LHCN-M2 (cell line): ENCODE measurements at places on chromosomes 4 and X.
A peak's percentile ranks its signal among the peaks of the same experiment; 100 is the strongest.

GRCh38 chr4:53620956-53621355 lies 29.7 kb upstream of the LNX1 start:
- DNase-seq = no peak

DNA sequence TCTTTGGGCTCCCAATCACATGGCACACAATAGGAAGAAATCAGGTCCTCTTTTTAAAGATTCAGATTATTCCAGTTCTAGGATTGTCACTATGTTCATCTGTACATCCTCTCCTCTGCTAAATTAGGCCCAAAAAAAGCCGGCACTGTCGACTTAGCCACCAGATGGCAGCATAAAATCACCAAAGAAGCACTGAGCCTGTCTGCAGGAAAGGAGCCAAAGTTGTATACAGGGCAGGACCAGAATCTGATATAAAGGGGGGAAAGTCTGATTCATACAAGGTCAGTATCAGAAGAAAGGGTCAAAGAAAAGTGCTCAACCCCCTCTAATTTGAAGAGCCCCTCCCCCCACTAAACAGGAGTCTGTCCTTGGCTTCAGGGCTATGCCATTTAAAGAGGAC lies 292.5 kb downstream of the CHIC1 start:
- peak; percentile 54 for DNase-seq

- DNase-seq = no peak
These were observed 136.3 kb downstream of the BCOR start for GRCh38 chrX:39961441-39961840.

- DNase-seq = peak; percentile 9
These were observed 11.0 kb downstream of the GNRHR start for GRCh38 chr4:67743194-67743593.

GRCh38 chrX:66731398-66731797 lies 92.5 kb upstream of the EDA2R start:
- DNase-seq = peak; percentile 58

DNA sequence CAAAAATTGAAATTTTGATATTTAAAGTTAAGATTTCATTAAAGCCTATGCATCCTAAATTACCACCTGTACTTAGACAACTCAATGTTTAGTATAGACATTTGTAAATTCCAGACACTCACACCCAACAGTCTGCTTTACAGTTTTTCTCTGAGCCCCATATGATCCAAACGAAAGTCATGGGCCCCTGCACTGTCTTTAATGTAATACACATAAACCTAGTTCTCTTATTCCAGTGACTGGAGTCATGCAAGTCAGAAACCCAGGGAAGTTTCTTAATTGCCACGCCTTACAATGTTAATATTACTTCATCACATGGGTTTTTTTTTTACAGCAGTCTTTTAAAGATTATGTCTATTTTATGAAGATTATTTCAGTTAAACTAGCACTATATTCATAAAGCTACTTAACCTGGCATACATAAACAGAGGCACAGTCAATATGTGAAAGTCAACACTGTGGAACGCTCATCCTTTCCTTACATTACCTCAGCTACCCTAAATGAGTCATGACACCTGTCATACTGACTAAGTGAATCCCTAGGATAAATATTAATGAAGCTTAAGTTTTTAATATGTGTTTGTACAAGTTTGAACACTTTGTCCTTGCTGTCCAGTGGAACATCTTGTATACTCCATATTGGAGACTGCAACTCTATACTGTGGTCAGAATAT lies 67.7 kb upstream of the H2AZ1 start:
- peak; percentile 31 for DNase-seq

GRCh38 chr4:93018806-93019205 lies 715.0 kb downstream of the GRID2 start:
- no peak for DNase-seq

GRCh38 chrX:24204331-24204730 lies 54.8 kb downstream of the ZFX start:
- DNase-seq = peak; percentile 52

- DNase-seq = no peak
These were observed 5.0 kb upstream of the RP2 start for GRCh38 chrX:46831765-46832327.

- DNase-seq = no peak
These were observed 225.3 kb upstream of the CXorf66 start for GRCh38 chrX:140190441-140191108.

DNA sequence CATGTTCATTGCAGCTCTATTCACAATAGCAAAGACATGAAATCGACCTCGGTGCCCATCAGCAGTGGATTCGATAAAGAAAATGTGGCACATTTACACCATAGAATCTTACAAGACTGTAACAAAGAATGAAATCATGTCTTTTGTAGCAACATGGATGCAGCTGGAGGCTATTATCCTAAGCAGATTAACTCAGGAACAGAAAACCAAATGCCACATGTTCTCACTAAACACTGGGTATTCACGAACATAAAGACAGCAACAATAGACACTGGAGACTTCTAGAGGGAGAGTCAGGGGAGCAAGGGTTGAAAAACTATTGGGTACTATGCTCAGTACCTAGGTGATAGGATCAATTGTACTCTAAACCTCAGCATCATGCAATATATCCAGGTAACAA lies 180.5 kb downstream of the PPP1R2C start:
- no peak for DNase-seq

DNA sequence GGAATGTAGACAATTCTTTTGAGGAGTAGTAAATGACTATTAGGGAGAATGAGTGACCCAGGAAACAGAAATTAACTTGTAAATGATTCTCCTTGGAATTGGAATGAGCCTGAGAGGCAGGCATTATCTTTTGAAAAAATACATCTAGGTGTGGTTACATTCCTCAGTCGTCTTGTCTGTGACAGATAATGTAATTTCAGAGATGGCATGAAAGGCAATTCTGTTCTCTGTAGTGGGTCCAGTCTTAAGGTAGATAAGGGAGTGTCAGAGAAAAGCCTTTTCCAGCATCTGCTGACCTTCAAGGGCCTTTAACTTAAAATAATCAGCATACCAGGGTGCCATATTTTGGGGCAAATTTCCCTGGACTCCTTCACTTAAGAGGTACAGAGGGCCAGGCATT lies 35.1 kb downstream of the HERC6 start:
- DNase-seq = no peak
